ENCODE measurements at places on chromosomes 11 and 22.

DNA sequence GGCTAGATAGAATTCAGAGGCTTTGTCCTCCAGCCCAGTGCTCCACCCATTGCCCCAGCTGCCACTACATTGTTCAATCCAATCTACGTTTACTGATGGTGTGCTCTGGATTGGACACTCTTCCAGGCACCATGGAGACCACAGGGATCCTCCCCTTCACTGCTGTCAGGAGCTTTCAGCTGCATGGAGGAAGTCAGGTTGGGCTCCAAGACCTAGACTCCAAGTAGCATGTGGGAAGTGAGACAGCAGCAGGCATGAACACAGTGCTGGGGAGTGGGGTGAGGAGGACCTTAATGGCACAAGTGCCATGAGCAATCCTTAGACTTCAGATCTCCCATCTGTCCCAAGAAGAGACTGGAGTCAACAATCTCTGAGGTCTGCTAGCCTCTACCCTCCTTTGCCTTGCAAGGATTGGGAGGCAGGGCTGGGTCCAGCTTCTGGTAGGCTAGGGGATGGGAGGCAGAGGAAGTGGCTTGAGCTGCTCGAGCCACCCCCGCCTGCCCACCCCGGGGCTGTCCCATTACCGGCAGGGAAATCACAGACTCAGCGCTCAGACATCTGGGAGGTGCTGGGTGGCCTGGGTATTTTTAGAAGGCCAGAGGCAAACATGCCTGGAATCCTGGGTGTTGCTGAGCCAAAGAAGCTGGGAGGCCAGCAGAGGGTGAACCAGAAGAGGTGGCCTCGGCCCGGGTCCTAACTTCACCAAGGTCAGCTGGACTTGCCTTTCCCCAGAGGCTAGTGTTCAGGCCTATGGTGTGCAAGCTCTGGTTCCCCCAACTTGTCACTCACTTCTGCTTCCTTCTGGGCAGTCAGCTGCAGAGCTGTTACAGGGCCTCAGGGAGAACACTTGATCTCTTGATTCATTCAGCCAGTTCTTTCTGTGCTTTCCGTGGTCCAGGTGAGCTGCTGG lies 15.2 kb upstream of the FCHSD2 start:
- no peak for DNase-seq

DNA sequence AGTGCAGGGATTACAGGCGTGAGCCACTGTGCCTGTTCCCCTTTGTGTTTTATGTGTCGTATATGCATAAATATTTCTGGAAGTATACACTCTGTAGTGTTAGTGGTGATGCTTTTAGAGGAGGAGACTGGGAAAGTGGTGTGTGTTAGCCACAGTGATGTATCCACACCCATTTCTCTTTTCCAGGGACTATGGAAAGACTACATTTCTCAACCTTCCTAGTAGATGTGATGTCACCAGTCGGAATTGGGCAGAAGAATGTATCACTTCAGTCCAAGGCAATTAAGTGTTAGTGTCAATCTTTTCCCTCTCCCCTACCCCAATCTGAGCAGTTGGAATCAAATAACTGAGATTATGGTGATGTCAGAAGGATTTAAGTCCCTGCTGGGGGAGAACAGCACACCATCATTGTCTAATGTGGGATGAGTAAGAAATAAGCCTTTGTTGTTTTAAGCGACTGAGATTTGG lies 5.8 kb upstream of the ATG16L2 start:
- DNase-seq = no peak

- no peak for DNase-seq
Measured at GRCh38 chr11:31337806-31338205, 31.7 kb downstream of the DCDC1 start.

DNA sequence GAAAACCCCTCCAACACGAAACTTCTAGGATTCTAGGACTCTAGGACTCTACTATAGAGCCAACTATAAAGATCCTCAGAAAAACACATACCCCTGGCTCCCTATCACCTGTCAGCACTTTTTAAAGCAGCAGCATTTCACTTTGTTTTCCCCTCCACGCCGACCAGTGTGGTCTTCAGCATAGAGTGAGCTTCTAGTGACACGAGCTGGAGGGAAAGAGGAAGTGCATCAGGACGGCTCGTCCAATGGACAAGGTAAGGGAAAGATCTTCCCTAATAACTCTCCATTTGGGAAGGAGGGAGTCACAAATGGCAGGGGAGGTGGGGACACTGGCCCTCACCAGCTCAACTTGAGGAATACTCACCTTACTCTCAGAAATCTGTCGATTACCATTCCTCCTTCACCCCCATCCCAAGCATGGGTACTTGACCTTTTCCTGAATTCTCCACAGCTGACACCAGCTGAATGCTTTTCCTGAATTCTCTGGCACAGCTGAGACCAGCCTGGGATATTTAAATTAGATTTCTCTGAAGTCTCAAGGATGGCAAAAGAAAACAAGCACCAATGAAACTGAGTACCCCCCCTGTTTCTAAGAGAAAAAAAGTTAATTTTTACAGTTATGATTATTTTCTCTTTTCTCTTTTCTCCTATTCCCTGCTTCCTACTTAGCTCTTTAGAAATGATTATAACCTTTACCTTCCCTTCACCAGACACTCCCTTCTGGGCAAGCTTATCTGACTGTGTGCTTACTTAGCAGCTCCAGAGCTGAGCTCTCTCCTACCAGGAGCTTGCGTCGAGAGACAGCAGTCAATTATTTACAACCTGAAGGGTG lies 33.3 kb upstream of the NNMT start:
- no peak for DNase-seq

GRCh38 chr11:11946878-11947277 lies 61.5 kb downstream of the DKK3 start:
- no peak for DNase-seq

- DNase-seq = no peak
Measured at GRCh38 chr22:24474649-24475255, 20.4 kb upstream of the UPB1 start.

- DNase-seq = peak; percentile 36
Measured at GRCh38 chr22:26172389-26172990, 3.2 kb downstream of the SEZ6L start.

DNA sequence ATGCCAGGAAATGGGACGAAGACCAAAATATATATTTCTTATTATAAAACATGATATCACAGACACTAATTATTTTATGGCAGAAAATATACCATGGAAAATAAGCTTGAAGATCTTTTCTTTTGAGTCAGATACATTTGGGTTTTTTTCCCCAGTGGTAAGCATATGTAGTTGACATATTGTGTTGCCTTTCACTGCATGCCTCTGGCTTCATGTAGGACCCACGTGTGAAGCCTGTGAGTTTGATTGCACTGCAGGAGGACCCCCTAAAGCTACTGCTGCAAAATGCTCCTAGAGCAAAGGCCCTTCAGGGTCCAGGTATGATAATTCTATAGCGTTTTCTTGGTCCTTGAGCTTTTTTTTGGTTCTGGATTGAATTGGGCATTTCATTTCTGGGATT lies 190.7 kb upstream of the KIRREL3 start:
- DNase-seq = no peak

DNA sequence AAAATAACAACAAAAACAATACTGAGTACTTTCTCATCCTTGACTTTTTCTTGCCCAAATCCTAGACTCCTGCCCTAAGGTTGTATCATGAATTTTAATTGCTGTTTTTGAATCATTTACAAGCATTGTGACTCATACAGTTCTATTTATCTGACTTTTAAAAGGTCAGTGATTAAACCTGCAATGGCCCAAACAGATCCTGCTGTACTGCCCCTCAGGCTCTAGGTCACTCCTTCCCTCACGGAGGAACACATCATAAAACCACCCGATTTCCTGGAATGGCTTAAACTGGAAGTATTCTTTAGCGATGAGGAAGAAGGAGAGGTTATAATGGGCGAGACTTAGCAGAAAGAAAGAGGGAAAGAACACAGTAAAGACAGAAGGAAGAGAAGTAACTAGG lies 12.3 kb downstream of the ARFGAP3 start:
- DNase-seq = no peak

DNA sequence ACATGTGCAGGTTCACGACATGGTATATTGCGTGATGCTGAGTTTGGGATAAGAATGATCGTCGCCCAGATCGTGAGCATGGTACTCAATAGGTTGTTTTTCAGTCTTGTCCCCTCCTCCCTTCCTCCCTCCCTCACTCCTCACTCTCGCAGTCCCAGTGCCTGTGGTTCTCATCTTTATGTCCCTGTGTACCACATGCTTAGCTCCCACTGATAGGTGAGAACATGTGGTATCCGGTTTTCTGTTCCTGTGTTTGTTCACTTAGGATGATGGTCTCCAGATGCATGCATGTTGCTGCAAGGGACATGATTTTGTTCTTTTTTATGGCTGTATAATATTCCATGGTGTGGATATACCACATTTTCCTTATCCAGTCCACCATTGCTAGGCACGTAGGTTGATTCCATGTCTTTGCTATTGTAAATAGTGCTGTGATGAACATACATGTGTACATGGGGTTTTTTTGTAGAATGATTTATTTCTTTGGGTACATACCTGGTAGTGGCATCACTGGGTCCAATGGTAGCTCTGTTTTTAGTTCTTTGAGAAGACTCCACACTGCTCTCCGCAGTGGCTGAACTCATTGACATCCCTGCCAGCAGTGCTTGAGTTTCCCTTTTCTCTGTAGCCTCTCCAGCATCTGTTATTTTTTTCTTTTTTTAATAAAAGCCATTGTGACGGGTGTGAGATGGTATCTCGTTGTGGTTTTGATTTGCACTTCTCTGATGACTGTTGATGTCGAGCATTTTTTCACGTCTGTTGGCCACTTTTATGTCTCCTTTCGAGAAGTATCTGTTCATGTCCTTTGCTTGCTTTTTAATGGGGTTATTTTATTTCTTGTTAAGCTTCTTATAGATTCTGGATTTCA lies 16.4 kb downstream of the ZBED4 start:
- DNase-seq = no peak

DNA sequence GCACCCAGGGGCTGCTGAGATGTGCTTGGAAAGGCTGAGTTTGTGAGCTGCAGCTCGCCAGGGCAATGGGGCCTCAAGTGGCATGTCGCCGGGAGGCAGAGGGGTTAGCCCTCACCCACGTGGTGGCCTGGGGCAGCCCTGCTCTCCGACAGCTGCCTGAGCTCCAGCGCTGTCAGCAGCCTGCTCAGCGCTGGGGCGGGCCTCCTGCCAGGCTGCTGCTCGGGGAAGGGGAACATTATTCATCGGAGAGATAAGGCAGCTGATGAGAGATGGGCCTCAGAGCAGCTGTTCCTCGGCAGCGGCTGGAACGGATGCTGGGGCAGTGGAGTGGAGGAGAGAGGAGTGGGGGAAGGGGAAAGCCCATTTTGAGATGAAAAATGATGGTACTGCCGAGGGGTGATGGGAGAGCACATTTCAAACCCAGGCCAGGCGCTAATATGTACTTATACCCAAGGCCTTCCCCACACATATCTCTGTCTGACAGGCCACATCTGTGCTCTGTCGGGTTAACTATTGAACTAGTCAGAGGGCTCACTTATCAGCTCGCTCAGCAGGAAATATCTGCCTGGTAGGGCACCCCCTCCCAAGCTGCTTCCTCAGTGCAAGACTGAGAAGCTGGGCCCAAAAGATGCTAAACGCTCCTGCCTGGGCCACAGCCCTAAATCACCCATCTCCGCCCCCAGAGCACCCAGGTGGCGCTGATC lies 79.5 kb downstream of the TIMP3 start:
- no peak for DNase-seq

DNA sequence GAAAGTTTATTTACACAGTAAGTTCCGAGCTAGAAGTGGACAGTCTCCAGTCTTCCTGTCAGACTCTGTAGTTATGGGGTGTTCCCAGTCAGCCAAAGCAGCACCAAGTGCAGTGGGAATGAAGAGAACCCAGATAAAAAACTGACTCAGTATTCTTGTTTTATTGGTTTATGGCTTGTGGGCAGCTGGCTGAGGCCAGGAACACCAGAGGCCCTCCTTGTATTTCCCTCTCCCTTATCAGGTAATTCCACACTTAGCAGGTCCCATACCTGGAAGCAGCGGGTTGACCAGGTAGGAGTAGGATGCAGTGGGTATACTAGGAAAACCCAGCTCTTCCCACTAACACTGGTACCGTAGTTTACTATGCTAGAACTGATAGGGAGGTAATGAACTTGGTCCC lies 3.5 kb upstream of the BACE1-AS start:
- DNase-seq = no peak

- DNase-seq = no peak
Measured at GRCh38 chr11:92357344-92357743, 132.7 kb downstream of the FAT3 start.

All from neuronal stem cell (in vitro differentiated cells).